Stimulated activated CD4-positive, alpha-beta T cell treated with anti-CD3 and anti-CD28 coated beads, TNF-alpha, amount 100 ng/mL, for 48 hours (primary cell): ENCODE measurements at places on chromosomes 2 and 18.

GRCh38 chr18:8947566-8947965 lies 154.9 kb upstream of the NDUFV2 start:
- DNase-seq, result no peak

GRCh38 chr2:127514485-127514884 lies 11.8 kb downstream of the IWS1 start:
- DNase-seq, result no peak

- no peak for DNase-seq
These were observed 56.7 kb downstream of the SF3B1 start for GRCh38 chr2:197378086-197378485.

DNA sequence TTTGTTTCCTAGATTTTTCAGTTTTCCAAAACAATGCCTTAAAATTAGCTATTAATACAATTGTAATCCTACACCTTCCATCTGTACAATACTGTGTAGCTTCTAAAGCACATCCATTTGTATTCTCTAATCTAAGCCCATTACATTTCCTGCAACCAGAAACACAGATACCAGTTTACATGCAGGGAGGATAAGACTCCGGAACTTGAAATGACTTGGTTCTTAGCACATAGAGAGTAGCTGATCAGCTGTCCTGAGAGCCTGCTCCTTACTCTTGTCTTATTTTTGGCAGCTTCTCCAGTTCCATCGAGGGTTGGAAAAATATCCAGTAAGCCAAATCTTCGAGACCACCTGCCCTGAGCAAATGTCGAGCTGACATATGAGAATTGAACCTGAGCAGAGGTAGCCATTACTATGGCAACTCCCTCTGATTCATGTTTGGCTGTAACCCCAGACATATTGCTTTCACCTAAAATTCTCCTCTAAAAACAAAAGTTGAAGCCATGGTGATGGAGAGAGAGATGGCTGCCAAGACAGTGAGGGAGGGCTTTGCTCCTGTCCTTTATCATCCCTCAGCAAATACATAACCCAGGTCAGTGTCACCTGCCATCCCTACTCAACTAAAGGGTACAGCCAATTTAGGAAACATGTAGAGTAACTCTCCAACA lies 542.8 kb downstream of the IRS1 start:
- DNase-seq, result no peak

- DNase-seq, result no peak
These were observed 430.2 kb downstream of the MEIS1 start for GRCh38 chr2:66865161-66865560.

- DNase-seq, result no peak
These were observed 152.0 kb upstream of the RAB6C start for GRCh38 chr2:129827311-129828090.

- DNase-seq, result no peak
These were observed 84.2 kb downstream of the SLC8A1 start for GRCh38 chr2:40367652-40368051.

GRCh38 chr2:101751875-101752619 lies 54.5 kb downstream of the MAP4K4 start:
- DNase-seq, result no peak

GRCh38 chr2:216644842-216645635 lies 11.8 kb downstream of the IGFBP2 start:
- no peak for DNase-seq

DNA sequence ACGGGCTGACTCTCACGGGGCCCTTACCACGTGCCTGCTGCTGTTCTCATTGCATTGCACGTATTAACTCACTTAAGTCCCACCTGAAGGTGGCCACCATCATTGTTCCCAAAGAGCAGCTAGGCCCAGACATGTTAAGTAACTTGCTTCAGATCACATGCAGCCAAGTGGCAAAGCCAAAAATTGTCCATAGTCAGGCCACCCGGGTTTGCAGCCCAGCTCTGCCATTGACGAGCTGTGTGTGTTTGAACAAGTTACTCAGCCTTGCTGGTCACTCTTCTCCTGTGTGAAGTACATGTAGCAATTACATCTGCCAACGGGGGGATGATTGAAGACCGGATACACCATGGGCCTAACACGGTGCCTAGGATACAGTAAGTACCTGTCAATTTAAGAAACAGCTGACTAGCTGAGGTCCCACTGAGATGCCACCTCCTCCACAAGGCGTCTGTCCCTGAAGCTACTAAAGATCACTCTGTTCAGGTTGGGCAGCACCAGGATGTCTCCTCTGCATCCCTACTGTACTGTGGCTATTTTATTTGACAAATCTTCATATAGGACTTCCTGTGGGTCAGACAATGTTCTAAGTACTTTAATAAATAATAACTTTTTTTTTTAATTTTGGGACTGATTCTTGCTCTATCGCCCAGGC lies 154.2 kb upstream of the MYCN start:
- DNase-seq, result no peak

DNA sequence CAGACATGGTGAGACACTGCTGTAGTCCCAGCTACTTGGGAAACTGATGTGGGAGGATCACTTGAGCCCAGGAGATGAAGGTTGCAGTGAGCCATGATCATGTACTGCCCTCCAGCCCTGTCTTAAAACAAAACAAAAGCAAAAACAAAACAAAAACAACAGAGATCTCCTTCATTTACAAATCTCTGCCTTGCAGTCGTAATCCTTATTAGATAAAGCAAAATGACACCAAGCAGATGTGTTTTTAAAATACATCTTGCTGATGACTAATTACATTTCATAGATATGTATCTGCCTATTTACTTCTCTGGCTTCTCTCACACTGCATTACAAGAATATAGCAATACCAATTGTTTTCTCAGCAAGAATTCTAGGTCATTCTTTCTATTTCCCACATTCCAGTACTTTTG lies 22.8 kb downstream of the NFE2L2 start:
- no peak for DNase-seq

- no peak for DNase-seq
These were observed 7.4 kb upstream of the SFTPB start for GRCh38 chr2:85675427-85675826.

DNA sequence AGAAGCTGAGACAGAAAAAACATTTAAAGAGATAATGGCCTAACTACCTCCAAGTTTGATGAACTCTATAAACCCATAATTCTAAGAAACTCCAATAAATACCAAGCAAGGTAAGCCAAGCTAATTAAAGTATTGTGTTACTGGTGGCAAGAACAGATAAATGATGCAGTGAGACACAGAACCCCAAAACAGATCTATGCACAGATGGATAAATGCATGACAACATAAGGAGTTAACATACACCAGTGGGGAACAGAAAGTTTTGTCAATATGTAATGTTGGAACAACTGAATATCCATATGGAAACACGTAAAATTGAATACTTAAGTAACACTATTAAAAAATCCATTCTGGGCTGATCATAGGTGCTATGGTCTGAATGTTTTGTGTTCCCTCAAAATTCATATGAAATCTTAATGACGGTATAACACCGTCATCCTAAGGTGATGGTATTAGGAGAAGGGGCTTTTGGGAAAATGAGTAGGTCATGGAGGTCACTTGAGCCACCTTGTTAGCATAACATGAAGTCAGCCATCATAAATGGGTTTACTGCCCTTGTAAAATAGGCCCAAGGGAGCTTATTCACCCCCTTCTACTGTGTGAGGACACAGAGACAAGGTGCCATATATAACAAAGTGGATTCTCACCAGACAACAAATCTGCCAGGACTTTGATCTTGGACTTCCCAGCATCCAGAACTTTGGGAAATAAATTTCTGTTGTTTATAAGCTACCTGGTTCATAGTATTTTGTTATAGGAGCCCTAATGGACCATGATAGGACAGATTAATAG lies 86.3 kb downstream of the SLC66A3 start:
- no peak for DNase-seq

- peak; percentile 67 for DNase-seq
These were observed 11.0 kb upstream of the DUSP2 start for GRCh38 chr2:96156011-96156820.

DNA sequence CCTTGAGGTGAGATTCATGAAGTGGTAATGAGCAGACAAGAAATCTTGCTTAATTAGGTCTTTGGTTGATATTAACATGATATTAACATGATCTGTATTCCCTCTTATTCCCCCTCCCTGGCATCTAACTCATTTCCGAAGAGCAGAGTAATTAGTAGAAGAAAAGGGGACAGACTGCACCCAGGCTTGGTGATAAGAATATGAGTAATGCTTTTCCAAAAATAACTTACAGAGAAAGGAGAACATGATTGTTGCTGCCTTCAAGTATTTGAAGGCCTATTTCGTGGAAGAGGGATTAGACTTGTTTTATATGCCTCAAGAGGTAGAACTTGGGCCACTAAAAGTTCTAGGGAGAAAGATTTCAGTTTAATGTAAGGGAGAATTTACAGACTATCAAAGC lies 130.6 kb upstream of the ATP5MC3 start:
- DNase-seq, result no peak

DNA sequence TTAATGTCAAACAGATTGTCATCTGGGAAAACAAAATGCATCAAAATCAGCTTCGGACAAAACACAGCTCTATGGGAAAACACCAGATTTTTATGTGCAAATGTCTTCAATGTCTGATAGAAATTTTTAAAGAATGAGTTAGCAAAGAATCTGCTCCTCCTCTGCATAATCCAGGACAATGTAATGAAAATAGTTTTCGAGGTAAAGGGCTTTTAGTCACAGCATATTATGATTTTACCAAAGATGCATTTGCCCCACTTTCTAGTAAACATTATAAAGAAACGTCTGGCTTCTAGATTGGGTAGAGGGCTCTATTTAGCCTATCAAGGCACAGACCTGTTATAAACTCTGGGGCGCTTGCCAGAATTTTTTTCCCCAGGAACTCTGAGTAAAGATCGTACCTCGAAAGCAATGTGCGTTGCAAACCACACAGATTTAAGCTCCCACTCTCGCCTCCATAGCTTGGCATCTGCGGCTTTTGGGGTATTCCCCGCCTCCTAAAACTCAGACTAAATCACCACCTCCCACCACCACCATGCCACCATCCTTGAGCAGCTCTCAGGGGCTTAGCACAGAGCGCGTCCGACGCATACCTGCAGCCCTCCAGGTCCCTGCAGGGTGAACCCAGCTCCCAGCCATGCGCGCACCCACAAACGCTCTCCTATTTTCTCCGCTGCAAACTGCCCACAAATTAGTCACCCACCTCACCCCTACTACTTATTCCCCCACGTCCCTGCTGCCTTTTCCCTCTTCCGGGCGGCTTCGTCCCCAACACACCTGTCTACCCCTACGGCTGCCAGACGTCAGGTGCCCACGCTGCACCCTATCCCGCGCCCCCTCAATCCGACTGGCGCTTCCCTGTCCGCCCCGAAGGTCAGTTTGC lies 829 bp downstream of the ACVR1C start:
- DNase-seq, result peak; percentile 15

GRCh38 chr2:5729416-5729815 lies 37.2 kb downstream of the SOX11 start:
- DNase-seq, result no peak

DNA sequence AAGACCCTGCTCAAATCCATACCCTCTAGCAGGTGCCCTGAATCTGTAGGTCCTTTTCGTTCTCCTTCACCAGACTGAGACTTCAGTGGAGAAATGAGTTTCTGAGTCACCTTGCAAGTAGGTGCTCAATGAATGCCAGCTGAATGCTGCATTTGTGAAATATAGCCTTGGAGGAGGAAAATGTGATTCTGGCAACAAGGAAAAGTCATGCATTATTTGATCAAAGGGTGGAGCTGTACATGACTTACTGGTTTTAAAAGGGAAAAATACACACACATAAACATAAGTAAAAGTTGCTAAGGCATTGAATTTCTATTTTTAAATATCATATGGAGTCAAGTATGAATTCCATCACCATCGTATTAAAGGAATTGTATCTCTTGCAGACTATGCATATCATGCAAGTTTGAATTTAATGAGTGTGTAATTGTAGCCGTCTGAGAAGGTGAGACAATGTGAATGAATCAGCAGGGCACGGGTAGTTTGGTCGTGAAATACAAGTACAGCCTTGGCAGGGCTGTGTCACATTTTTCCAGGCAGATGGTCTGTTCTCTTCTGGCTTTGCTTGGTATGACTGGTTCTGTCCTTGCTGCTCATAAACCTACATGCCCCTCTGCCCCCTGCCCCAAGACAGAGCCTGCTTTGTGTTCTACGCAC lies 160.8 kb downstream of the COL6A3 start:
- DNase-seq, result no peak
